ENCODE measurements at places on chromosomes 1 and 21. TPM values are rescaled to one million over a fixed set of nuclear protein-coding genes. Genes with fewer than 3 reads are reported as not detected.

GRCh38 chr1:47867438-47868347 is 129.5 kb downstream of the TRABD2B start:
- DNase-seq: no peak

GRCh38 chr1:187537936-187538335 is 709.2 kb downstream of the PLA2G4A start:
- DNase-seq: no peak

GRCh38 chr1:228305721-228306152 is 97.9 kb downstream of the OBSCN start:
- peak; percentile 81 for DNase-seq

DNA sequence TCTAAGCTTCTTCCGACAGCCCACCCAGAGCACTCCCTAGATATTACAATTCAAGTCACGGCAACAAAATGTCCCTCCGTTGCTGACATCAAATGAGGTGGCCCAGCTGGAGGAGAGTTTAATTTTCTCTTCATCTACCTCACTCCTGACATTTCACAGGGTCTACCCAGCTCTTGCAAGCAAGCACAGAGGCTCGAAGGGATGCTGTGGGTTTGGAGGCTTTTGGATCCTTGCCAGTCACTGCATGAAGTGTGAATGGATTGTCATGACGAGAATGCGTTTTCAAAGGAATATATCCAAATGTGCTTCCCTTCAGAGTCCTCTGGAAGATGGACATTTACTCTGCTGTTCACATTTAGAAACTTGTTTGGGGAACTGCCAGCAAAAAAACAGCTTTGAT is 33.5 kb downstream of the CAPN8 start:
- DNase-seq: no peak

DNA sequence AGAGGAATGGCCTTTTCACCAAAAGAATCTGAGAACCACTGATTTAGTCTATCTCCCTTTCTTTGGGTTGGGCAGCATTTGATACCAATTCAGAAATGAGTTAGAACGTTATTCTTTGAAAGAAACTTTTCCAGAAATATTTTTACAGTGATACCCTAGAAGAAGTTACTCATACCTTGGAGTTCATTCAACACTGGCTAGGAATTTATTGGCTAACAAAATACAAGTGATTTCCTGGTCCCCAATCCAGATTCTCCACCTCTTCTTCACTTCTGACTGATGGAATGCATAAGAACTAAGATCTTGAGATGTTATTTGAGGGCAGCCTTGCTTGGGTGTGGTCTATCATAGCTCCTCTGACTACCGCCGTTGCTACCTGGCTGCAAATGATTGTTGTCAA is 9.4 kb downstream of the C1orf162 start:
- DNase-seq: no peak

DNA sequence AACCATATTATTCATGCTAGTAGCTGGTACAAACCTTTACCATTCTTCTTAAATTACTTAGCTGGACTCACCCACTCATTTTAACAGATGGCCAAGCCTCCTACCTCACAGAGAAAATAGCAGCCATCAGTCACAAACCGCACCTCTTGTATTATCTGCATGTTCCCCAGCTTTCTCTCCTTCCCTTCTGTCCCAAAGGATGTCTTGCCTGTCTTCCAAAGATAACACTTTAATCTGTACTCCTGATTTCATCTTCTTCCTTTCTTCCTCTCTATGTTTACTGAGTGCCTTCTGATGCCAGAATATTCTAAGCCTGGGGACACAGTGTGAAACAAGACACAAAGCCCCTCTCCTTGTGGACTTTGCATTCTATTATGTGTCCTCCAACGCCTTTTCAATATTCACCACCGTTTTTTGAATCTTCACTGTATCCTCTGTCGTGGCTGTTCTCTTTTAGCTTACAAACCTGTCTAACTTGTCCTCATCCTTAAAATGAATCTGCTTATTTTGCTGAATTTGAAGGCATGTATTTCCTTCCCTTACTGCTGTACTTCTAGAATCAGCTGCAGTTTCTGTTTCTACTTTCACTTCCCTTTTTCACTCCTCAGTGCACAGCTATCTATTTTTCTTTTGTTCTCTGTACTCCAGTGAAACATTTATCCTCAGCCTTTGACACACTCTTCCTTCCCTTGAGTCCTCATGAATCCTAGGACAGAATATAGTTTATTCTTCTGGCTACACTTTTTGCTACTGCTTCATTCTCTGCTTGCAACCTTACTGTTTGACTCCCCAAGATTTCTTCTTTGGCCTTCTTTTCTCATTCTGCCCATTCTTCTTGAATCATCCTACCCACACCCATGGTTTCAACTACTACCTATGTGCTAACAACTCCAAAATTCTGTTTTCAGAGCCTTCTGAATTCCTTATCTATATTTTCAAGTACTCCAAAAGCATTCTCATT is 216.9 kb upstream of the SAMSN1 start:
- DNase-seq: no peak

DNA sequence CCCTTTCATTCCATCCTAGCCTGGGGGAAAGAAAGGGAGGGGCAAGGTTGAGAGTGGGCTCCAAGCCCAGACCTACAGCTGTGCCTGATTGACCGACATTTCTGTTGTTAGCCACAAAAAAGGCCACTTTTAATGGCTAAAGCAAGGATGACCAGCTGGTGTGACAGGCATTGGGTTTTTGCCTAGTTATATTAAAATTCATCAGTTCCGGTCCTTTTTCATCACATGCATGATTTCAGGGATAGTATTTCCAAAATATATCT is 192.3 kb downstream of the ZNF326 start:
- DNase-seq: no peak

CHAF1B gene
- total RNA-seq: 1.2 TPM

DNA sequence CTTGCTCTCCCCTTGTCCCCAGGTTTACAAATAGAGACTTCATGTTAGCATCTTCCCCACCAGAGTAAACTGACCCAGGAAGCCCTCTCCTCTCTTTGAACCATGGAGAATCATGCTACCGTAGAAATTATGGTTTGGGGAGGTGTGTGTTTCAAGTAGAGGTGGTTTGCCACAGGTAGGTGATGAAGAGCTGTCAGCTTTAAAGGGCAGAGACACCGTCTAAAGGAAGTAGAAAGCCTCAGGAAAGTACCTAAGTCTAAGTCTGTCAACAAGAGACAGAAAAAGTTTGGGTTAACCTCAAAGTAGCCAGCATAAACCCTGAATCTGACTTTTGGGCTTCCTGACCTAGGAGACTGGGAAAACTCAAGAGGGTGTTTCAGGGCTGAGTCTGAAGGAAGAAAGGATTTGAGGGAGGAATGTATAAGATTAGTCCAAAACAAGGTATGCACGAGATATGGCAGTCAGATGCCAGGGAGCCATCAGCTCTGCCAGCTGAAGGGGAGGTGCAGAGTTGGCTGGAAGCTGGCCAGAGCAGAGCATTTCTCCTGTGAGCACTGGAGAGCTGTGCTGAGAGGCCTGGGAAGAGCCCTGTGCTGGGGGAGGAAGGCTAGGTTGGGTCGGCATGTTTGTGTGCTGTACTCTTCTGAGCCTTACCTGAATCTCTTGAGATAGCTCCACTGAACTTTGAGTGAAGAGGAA is 14.3 kb downstream of the ADAMTSL4 start:
- no peak for DNase-seq

DNA sequence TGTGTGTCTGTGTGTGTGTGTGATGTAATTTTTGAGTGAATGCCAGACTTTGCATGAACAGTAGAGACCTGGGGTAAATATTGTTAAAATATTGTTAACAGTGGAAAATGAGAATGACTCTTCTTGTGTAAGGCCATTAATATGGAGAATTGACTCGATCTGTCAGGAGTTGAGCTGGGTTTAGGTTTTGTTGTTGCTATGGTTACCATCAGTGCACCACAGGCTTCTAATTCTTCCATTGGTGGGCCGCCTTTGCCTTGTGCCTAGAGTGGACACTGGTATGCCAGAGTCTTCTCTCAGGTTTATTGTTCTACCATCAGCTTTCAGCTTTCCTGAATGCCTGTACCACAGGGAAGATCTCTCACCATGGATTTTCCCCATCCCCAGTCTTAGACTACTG is 10.0 kb upstream of the NHLH2 start:
- DNase-seq: no peak

GRCh38 chr1:30745156-30745833 is 12.3 kb downstream of the LAPTM5 start:
- DNase-seq: no peak

- no peak for DNase-seq
Observed at GRCh38 chr1:117143871-117144270, 22.3 kb upstream of the TRIM45 start.

- no peak for DNase-seq
Observed at GRCh38 chr1:170001266-170001665, 73.2 kb downstream of the KIFAP3 start.

DNA sequence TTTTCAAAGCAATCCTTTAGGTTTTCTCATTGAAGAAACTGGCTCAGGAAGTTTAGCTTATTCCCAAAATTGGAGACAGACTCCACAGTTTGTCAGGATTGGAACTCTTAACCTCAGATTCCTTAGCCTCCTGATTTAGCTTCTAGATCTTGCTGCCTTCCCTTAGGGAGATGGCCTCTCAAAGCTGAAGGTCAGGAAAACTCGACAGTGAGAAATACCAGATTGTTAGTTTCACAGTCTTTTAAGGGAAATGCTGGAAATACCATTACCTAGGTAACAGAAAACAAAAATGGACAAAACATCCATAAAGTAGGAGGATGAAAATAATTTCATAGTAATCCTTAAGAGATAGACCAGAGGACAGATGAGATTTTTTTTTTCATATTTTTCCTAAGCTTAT is 7.8 kb downstream of the RASAL2 start:
- DNase-seq: no peak

DNA sequence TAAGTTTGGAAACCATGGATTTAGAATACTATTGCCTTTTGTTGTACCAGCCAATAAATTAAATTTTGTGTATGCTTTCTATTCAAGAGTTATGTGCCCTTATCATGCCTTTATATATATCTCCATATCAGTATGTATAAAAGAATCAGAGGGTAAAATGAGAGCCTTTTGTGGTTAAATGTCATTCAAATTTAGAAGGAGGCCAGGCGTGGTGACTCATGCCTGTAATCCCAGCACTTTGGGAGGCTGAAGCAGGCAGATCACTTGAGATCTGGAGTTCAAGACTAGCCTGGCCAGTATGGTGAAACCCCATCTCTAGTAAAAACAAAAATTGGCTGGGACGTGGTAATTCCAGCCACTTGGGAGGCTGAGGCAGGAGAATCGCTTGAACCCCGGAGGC is 88.9 kb downstream of the XPR1 start:
- DNase-seq: no peak

- no peak for DNase-seq
Observed at GRCh38 chr1:15191267-15191666, 37.7 kb downstream of the TMEM51 start.

DNA sequence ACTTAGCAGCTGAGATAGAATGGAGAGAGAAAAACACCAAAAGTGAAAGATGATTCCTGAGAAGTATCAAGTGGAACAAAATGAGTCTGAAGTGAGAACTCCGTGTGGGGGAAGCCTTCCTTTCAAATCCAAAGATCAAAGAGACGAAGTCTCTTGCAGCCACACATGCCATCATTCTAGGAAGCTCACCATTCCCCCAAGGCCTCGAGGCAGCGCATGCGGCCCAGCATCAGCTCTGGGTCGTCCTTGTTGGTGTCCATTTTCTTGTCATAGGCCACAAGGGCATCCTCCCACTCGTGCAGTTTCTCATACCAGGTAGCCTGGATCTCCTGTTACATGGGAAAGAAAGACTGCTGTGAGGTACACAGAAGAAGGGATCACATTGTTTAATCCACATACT is 32.2 kb upstream of the ANGPTL7 start:
- DNase-seq: no peak

DNA sequence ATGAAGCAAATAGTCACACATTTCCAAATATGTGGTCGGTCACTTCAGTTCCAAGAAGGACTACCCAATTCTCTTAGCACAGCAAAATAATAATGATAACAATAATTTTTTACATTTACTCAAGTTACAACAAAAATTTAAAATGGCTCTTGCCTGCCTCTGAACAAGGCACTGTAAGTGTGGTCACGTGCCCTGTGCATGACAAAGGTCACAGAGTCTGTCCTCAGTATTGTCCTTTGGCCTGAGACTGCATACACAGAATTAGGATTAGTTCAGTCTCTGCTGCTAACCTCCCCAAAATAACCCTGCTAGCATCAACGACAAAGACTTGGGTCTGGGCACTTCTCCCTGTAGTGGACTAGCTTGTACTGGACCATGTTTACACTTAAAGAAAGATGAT is 297.1 kb upstream of the DUSP10 start:
- no peak for DNase-seq

HDAC1 gene
- total RNA-seq: 32.3 TPM

DNA sequence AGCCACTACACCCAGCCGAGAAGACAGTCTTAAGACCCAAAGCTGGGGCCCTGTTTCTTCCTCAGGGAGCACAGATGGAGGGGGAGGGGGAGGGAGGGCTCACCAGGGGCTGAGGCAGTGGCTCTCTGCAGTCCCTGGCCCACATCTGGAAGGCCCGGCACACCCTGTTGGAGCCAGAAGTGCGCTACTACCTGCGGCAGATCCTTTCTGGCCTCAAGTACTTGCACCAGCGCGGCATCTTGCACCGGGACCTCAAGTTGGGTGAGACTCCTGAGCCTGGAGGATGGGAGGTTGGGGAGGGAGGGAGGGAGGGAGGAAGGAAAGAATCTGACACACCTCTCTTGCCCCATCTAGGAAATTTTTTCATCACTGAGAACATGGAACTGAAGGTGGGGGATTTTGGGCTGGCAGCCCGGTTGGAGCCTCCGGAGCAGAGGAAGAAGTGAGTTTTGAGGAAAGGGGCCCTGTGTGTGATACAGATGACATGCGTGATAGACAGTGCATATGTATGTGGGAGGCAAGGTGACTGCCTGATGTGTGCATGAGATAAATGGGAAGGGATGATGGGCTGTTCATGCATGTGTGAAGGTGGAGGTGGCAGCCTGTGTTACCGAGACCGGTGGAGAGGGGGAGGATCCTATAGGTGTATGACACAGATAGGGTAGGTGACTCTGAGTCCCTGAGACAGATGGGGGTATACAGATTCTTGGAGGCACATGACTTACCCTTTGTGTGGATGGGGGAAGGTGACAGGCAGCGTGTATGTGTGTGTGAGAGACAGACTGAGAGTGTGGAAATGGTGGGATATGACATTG is 1.5 kb downstream of the PLK3 start:
- DNase-seq: no peak

S100A7 gene
- total RNA-seq: not detected

- DNase-seq: no peak
Observed at GRCh38 chr1:165116732-165117131, 239.8 kb downstream of the LMX1A start.

DNA sequence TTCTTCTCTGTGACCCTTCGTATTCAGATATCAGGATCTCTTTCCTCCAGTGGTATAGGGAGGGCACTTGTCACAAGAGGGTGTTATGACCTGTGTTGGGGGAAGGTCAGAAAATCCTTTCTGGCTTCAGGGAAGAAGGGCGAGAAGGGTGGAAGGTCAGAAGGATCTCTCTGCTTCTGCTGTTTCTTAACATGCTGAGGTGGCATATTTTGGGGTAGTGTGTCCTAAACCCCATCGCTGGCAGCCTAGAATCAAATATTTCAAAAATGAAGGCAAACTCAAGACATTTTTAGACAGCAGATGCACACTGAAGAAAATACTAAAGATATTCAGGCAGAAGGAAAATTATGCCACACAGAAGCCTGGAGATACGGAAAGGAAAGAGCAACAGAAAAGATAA is 207.6 kb downstream of the TM2D1 start:
- DNase-seq: no peak

WNT4 gene
- 0.10 TPM for total RNA-seq
